ENCODE measurements at places on chromosomes 4 and X. TPM values are rescaled to one million over a fixed set of nuclear protein-coding genes. Genes with fewer than 3 reads are reported as not detected.

- DNase-seq, result no peak
Measured at GRCh38 chr4:165152527-165152926, 39.9 kb upstream of the TMEM192 start.

GALNT7 gene
- total RNA-seq, result 16.2 TPM

- DNase-seq, result no peak
Measured at GRCh38 chr4:88771883-88772450, 74.3 kb upstream of the NAP1L5 start.

DNA sequence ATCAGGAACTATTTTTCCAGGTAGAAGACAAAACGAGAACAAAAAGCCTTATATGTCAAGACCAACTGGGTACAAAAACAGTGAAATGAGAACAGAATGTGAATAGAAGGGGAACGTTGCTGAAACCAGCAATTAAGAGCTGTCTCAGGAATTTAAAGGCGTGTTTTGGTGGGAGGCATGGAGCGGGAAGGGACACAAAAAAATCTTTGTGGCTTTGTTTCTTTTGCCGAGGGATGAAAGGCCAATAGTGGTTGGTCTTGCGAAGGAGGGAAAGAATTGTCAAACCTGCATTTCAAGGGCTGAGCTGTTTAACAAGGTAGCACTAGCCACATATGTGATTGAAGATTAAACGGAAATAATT, 103.8 kb downstream of the USP46 start:
- no peak for DNase-seq

DNA sequence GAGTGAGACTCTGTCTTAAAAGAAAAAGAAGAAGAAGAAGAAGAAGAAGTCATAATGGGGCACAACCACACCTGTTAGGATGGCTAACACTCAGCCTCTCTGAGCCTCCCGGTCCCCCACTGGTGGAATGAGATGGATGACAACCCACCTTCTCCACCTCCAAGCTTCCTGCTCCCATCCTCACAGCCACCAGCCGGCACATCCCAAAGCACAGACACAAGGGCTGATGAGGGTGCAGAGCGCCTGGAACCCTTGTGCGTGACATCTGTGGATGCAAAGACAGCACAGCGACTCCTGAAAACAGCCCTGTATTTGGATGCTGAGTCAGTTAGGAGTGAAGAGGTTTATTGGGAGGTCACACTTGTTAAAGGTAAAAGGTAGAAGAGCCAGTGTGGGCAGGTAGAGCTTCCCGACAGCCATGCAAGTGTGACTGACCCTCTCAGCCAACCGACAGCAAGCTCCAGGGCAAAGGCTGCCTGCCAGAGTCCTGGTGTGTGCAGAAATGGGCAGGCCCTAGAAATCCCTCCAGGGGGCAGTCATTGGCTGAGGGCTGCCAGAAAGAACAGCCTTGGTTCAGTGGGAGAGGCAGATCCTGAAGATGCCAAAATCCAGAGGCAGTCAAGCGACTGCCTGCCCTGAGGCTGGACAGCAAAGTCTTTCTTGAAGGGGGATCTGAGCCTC, 26.6 kb upstream of the MAN2B2 start:
- DNase-seq, result no peak

SSX4B gene
- total RNA-seq, result not detected
